ENCODE measurements at places on chromosomes 1 and 21.

DNA sequence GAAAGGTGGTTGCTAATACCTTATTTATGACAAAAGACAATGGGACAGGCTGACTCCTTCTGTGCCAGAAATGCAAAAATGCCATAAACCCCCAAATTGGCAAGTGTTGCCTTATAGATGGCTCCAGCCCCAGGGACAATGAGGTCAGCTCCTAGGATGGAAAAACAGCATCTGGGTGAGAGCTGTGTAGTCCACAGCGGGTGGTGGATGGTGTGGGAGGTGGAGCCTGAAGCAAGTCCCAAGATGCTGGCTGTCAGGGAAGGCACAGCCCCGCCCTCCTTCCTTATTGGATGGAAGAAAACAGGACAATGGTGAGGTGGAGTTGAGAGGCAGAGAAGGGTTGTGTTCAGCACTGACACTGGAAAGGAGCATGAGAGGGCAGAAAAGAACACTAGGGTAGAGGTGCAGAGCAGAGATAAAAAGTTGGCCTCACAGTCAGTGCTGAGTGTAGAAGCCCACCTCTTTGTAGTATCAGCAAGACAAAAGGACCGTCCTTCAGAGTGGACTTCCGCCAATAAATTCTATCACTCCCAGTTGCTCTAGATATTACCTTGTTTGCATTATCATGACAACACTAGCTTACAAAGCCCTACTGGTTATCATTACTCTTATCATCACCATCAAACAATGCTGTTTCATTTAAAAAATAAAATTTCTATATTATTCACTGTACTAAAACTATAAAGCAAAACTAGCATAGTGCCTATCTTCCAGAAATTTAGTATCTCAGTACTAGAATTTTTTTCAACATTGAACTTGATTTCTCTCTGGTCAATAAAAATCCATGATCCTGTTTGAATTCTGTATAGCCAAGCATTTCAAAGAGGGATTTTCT is 3.7 kb upstream of the SDE2 start:
- ATAC-seq = no peak

DNA sequence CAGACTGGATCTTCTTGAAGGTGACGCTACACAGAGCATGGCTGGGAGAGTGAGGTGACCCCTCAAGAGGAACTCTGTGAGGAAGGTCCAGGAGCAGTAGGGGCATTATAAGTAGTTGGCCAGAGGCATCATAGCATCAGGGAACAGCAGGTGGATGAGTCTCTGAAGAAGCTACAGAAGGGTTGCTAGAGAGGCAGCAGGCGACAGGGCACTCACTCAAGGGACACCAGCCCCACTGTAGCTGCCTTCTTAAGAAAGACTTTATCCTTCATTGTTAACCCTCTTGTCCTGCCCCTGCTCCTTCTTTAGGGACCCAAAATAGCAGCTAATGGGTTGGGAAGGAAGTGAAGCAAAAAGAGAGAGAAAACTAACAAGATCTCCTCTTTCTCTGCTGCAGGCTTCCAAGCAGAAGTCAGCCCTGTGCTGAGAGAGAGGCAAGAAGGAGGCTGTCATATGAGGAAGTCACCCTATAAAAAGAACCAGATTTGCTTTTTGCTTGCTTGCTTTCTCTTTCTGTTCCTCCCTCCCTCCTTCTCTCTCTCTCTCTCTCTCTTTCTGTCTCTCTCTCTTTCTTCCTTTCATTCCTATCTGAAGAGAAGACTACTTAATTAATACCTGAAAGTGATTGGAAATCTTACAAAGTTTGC is 7.7 kb upstream of the CD5L start:
- no peak for ATAC-seq

GRCh38 chr1:164466001-164466421 is 93.0 kb upstream of the PBX1 start:
- ATAC-seq = no peak

DNA sequence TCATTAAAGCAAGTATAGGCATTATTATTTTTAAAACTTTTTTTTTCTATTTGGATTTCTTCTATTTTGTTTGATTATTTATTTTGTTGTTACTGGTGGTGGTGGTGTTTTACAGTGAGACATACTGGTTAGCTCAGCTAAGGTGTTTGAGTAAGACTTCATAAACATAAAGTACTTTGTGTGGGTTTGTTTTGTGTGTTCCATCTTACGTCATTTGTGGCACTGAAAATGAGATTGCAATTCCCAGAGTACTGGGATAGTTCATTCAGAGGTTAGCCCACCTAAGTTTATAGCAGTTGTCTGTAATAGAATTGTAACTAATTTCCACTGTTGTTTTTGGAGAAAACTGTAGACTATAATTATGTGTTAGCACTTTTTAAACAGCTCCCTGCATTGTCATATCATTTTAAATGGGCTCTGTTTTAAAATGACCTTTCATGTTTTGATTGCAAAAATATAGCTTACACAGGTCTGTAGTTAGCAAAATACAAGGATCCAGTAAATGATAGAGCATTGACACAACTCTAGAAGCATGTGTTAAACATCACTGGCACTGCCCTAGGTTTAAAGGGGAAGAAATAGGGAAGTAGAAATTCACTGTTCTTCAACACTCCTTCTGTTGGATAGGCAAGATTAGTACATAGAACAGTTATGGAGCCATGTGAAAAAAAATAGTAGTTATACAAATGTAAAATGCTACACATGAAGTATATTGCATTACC is 171.7 kb downstream of the NFIA start:
- ATAC-seq = no peak

GRCh38 chr1:17561561-17561985 is 22.1 kb downstream of the ARHGEF10L start:
- ATAC-seq = no peak

DNA sequence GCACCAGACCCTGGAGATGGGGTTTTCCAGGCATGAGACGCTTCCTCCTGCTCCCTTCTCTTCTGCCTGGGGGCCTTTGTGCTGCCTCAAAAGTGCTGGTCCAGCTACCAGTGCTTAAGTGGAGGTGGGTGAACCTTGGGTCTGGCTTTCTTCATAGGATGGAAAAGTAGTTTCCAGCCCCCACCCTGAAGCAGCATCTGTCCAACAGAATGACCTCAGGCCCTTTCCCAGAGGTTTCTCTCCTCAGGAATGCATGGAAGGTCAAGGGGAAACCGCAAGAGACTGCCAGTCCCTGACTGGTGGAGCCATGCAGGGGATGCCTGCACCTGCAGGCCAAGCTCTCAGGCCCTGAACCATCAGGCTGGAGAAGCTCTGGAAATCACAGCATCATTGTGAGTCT is 63.8 kb downstream of the HMGB4 start:
- ATAC-seq = no peak

- ATAC-seq = no peak
Observed at GRCh38 chr1:25743164-25744139, 56.5 kb upstream of the SELENON start.

GRCh38 chr1:220957233-220957605 is 78.0 kb downstream of the HLX start:
- no peak for ATAC-seq
